CD4-positive, alpha-beta T cell (primary cell): ENCODE measurements at places on chromosomes 11 and 22.
A peak's percentile ranks its signal among the peaks of the same experiment; 100 is the strongest.

DNA sequence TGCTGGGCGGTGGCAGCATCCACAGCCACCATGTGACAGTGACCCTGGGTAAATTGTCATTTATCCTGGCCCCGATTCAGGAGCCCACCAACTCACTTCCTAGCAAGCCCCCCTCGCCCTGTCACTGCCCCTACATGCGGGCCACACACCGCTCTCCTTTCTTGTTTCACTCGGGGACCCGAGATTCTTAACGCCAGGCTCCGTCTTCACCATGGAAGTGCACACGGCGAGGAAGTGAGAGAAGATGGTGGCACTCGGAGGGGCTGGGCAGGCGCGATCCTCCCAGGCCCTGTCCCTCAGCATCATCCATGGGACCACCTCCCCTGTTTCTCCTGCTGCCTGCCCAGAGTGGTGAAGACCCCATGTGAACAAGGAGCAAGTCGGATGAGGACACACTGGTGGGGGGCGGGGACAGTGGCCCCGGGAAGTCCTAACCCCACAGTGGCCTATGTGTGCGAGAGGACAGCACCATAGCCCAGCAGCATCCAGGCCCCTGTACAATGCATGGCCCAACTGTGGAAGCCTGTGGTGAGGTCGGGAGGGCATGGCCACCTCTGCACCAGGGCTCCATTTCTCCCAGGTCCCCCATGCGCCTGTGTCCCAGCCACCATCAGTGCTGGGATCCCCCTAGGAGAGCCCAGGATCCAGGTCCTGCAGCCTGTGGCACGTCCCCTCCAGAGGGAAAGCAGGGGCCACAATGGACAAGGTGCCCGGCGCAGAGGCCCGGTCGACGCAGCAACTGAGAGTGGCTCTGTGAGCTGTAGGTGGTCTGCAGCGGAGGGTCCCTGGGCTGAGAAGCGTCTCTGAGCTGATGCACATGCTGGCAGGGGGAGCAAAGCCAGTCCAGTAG is 262.8 kb downstream of the BRD1 start:
- peak; percentile 23 for DNase-seq

DNA sequence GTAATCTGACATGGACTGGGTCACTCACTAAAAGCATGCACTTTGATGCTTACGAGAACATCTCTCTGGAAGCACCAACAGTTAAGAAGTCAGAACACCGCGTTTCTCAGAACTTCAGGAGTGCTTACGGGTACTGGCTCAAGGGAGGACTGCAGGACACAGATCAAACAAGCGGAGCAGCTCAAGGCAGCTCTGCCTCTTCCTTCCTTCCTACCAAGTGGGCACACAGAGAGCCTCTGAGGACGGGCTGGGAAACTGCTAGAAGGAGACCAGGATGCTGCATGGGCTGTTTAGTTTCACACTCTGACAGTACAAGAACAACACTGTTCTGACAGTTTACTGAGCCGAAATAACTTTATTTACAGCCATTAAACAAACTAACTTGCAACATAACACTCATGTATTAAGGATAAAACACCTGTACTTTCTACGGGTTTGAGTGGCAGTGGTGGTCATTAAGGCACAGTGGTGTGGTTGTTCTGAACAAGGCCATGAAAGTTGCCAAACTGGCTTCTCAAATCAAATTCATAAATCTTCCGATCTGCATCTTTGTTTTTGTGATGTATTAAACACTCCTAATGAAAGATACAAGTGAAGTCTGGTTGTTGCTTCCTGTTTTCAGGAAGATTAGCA is 37.5 kb downstream of the ARFGAP3 start:
- no peak for DNase-seq

DNA sequence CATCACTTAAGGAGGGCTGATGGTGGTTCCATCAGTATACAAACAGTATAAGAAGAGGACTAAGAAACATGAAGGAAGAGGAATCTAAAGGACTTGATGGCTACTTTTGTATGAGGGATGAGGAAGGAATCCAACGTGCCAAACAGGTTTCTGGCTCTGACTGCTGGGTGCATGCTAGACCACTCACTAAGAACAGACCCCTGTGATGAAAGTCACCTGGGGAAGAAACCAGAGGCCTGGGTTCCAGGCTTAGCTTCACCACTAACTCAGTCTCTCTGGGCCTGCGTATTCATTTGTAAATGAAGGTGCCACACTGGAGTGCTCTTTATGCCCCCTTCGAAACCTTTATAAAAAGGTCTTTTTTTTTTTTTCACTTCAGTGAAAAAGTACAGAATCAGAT is 55.1 kb downstream of the AAMDC start:
- DNase-seq = no peak

GRCh38 chr11:16881074-16881709 is 133.0 kb downstream of the PLEKHA7 start:
- DNase-seq = no peak

DNA sequence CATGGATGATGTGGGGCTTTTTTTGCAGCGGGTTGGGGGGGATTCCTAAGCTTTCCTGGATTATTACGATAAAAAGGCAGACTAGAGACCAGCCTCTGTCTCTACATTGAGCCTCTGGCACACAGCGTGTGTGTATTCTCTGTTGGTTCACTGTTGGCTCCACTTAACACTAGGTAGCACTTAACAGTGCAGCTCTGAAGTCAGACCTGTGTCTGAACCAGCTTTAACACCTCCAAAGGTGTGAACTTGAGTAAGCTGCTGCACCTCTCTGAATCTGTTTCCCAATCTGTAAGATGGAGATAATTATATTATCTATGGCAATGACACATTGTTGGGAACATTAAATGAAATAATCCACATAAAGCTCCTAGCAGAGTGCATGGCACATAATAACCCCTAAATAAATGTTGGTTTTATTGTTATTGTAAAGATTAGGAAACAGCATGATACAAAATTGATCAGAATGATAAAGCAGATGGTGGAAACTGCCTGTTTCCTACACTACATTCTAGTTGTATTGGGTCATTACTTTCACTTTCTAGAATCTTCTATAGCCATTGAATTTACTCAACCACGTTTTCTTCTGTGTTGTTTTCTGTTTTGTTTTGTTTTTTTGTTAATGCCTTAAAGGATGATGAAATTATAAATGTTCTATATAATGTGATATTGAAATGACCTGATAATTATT is 108.4 kb downstream of the ARL14EP start:
- no peak for DNase-seq

- DNase-seq = no peak
Measured at GRCh38 chr11:109424901-109425300, 2.9 kb downstream of the C11orf87 start.

- peak; percentile 10 for DNase-seq
Measured at GRCh38 chr11:124950601-124951330, 3.2 kb upstream of the CCDC15 start.

DNA sequence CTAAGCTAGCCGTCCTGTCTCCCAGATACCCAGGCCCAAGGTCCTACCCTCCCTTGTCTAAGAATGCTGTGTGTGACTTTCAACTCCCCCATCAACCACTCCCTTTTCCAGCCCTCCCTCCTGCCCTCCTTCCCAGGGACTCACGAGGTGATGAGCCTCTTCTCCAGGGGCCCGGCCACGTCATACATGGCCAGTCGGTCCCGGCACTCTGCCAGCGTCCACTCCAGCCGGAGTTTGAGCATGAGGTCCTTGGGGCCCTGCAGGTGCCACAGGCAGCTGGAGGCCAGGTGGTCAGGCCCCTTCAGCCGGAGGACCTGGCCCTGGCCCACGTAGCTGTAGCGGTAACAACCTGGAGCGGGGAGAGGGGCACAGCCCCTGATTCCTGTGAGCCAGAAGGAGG is 20.1 kb downstream of the TMPRSS6 start:
- DNase-seq = no peak

DNA sequence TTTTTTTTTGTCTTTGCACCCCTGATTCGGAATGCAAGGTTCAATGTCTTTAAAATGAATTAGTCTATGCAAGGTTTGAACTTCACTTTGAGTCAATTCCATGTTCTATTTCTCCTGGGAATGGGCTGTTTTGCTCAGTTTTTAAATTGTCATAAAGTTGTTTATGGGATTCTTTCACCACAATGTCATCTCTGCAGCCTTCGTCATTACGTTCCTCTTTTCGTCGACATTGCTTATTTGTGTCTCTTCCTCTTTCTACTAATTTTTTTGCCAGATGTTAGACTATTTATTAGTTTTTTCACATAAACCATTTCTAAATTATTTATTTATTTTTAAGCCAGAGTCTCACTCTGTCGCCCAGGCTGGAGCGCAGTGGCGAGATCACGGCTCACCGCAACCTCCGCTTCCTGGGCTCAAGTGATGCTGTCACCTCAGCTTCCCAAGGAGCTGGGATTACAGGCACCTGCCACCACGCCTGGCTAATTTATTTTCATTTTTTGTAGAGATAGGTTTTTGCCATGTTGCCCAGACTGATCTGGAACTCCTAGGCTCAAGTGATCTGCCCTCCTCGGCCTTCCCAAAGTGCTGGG is 7.1 kb upstream of the TNNT3 start:
- DNase-seq = no peak

DNA sequence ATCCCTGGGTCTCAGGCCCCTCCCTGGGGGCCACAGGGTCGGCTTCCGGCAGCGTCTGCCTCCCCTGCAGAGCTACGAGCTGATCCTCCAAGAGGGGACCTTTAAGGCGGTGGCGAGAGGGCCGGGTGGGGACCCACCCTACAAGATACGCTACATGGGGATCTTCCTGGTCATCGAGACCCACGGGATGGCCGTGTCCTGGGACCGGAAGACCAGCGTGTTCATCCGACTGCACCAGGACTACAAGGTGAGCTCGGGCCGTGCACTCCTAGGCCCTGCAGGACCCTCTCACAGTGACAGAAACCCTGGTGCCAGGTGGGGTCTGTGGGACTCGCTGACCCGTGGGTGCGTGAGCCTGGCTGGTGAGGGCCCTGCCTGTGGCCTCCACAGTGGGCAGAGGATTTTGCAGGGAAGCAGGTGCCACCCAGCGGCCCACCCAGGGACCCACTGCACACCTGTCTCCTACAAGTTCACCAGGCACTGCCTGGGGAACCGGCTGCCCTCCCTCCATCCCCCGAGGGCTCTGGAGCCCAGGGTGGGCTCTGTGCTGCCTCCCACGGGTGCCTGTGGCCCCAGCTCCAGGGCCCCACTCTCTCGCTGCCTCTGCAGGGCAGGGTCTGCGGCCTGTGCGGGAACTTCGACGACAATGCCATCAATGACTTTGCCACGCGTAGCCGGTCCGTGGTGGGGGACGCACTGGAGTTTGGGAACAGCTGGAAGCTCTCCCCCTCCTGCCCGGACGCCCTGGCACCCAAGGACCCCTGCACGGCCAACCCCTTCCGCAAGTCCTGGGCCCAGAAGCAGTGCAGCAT is 13.7 kb downstream of the MUC5B start:
- DNase-seq = peak; percentile 1

DNA sequence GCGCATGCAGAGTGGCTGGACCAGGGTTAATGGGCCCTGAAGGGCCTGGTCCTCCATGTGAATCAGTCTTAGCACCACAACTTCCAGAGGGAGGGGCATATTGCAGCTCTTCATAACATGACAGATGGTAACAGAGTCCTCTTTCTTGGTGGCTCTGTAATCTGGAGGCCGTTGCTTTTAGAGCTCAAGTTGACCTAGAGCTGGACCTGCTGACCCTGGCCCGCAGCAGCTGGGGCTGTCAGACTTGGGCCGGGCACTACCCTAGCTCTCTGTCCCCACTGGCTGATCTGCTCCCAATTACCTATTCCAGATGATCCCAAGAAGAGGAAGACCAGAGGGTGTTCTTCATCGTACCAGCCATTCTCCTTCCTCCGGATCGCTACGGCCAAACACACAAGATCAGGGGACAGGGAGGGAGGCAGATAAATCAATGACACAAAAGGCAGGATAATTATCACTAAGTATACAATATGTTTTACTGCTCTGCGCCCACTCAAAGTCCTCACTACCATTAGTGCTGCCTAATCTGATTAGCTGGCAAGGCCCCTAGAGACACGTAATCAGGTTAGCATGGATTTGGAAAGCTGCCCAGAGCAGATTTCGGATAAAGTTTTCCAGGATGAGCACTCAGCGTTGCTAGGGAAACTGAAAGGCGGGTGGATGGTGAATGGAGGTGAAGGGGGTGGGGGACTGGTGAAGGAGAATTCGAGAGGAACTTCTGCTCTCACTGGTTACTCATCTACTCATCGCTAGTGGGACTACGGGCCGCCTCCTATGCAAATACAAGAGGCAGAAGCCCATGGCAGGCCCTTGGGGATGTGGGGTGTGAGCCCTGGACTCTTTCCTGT is 64.5 kb upstream of the PHOX2A start:
- DNase-seq = no peak

DNA sequence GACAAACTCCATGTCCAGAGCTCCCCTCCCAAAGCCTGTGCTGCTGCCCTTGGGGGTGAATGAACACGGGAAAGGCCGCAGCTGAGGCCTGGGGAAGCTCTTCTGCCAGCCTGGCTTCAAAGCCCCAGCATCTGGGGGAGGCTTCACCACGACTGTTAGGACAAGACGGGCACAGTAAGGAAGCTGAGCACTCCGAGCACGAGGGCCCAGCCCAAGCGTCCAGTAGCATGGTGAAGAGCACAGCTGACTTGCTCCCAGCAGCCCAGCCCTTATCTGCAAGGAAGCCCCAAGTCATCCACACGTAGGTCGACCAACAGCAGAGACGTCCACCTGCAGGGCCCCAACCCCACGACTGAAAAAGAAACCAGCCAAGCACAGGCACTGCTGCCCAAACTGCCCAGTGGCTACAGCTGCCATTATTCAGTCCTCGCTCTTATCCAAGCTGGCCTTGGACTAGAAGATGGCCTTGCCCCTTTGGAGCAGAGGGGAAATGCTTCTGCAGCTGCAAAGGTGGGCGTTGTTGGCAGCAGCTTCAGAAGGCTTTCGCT is 62.5 kb downstream of the SHANK2 start:
- no peak for DNase-seq

DNA sequence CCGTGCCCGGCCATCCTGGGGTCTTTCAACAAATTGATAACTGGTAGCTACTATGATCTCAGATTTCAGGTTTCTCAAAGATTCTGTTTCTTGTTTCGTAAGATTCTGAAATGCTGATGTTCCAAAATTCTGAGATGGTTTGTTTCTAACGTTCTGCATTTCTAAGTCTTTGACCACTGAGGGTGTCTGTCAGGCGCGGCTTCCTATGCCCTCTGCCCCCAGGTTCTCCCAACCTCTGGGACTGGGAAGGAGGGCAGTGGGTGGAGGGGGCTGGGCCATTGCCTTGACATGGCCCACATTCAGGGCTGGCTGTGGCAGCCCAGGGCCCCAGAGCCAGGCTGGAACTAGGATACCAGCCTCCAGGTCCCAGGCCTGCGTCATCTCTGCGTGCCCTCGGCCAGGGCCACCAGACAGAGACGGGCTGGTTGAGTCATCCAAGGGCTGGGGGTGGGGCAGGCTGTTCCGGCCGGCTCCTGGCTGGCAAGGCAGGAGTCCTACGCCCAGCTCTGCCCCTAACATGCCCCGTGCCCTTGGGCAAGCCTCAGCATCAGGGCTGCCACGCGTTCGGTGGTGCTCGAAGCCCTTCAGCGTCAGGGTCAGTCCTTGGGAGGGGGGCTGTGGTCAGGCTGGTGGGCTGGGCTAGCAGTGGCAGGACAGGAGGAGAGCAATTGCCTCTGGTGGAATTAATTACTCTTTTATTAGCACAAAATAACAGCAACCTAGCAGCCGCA is 5.2 kb downstream of the TMEM134 start:
- no peak for DNase-seq

- no peak for DNase-seq
Measured at GRCh38 chr11:106021181-106021966, 666 bp downstream of the MSANTD4 start.

- DNase-seq = no peak
Measured at GRCh38 chr11:132365650-132366049, 995.2 kb downstream of the NTM start.

- DNase-seq = no peak
Measured at GRCh38 chr11:90220391-90220790, 2.5 kb downstream of the CHORDC1 start.

GRCh38 chr11:46472662-46472994 is 81.1 kb upstream of the CHRM4 start:
- no peak for DNase-seq

GRCh38 chr22:43563571-43563970 is 151.8 kb downstream of the MPPED1 start:
- DNase-seq = no peak
